OCI-LY7 (cell line): ENCODE measurements at places on chromosomes 1 and 21.

DNA sequence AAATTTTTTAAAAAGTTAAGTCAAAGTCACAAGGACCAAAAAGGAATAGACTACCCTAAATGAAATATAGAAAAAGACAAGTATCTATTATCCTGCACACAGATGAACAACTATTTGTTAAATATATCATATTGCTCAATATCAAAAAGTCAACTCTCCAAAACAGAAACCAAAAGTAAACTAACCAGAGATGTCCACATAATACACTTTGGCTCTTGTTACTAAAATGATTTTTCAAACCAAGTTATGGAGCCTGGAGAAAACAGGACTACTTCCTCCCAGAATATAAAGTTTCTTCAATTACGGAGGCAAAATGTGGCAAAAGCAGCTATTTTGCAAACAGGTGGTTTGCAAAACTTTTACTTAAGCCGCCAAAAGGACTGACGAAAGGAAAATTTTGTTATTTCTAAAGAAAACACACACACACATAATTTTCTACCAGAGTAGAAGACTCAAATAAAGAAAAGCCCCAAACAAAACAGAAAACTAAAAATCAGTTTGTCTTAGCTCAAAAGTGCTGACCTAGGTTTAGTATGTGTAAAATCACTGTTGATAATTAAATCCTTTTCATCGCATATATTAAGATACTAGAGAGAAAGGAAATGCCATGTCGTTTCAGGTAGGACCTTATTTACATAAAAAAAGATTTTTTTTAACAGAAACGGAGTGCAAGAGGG, 1.1 kb downstream of the DPYD start:
- peak; percentile 2 for DNase-seq

- DNase-seq, result no peak
Measured at GRCh38 chr21:27647921-27648320, 681.0 kb upstream of the ADAMTS5 start.

DNA sequence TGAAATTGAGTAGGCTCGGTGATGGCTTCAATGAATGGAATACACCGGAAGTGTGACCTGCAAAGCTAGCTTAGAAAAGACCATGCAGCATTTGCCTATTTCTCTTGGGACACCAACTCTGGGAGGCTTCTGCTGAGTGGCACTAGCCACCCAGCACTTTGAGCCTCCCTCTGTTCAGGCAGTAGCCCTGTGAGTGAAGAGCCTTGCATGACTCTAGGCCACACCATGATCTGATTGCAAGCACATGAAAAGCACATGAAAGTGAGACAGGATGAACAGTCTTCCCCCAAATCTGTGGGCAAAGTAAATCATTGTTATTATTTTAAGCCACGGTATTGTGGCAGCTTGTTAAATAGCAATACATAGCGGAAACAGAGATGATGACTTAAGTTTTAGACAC, 2.8 kb downstream of the CD48 start:
- peak; percentile 81 for DNase-seq

- DNase-seq, result no peak
Measured at GRCh38 chr1:155569988-155570592, 7.5 kb upstream of the ASH1L start.

- DNase-seq, result no peak
Measured at GRCh38 chr1:223815865-223816264, 29.9 kb downstream of the TP53BP2 start.

- DNase-seq, result no peak
Measured at GRCh38 chr1:116947092-116947860, 37.6 kb downstream of the PTGFRN start.

DNA sequence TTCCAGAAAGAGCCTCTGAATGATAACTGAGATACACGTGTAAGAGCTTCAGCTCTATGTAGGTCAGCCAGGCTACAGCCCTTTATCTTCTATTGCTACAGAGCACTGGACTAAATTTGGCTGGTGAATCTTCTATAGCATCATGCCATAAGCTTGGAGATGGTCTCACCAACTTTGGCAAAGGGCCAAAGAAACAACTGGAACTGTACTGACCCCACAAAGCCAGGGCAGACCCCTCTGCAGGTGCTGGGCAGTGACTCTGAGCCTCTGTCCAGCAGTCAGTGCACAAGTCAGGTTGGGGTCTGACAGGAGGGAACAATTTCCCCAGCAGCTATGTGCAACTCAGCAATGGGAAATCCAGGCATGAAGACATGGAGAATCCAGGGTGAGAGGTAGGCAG, 57.8 kb upstream of the NFASC start:
- no peak for DNase-seq

DNA sequence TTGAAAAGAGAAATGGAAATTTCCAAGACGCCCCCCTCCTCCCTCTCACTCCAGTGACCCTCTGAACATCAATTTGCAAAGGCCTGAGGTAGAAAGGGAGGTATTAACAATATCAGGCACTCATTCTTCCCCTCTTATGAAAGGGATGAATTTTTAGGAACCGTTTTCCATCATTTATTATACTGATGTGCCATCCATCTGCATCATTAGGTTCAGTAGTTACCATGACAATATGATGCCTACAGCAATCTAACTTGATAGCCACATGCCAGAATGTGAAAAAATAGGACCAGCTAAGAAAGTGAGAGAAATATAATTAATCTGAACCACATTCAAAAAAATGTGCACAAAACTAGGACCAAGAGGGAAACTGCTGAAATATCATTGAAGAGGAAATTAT, 40.9 kb downstream of the SEC16B start:
- no peak for DNase-seq

DNA sequence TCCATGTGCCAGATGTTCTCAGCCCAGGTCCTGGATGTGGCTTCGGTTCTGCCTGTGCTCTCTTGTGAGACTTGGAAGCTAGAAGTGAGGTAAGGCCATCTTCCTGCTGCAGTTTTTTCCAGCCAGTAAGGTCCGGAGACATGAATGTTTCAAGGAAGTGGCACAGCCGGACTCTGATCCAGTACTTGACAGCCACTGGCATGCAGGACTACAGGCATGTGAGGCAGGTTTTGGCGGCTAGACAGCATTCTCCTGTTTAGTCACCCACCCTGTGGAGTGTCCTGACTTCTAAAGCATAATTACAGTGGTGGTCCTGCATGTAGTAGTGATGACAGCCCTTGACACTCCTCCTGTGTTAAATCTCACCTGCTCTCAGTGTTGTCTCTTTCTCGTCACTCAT, 72.3 kb downstream of the TNFSF4 start:
- DNase-seq, result no peak

DNA sequence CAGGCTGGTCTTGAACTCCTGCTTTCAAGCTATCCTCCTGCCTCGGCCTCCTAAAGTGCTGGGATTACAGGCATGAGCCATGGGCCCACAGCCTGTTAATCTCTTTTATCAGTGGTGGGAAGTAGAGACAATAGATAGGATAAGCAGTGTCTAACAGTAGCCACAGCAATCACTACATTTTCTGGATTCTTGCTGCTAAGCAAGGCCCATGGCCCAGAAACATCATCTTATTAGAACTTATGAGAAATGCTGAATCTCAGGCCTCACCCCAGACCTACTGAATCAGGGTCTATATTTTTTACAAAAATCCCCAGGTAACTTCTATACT, 29.7 kb downstream of the IGFN1 start:
- no peak for DNase-seq

DNA sequence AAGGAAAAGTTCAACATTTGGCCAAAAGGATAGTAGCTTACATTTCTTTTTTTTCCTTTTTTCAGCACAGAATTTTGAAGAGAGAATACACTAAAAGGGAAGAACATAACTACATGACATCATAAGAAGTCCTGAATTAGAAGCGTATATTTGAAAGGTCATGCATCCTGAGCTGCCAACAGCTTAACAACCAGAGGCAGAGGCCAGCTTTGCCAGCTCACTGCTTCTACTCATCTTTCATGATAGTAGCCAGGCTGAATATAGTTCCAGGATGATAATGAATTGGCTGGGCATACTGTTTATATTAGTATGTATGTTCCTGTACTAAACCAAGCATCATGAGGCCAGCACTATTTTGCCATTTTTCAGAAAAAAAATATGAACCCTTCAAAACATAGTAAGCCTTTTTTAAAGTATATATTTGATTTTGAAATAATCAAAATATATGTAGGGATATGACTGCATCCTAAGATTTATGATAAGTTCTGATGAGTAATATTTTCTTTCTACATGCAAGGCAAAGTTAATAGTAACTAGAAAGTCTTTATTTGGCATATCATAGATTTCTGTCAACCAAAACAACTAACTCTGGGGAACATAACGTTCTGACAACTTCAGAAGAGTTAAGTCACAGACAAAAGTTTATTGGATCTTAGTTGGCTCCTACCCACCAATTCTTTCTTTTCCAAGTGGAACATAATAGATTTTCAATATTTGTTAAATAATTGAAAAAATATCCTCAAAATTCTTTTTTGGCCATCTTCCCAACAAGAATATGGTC, 123.2 kb downstream of the DPYD start:
- DNase-seq, result no peak

DNA sequence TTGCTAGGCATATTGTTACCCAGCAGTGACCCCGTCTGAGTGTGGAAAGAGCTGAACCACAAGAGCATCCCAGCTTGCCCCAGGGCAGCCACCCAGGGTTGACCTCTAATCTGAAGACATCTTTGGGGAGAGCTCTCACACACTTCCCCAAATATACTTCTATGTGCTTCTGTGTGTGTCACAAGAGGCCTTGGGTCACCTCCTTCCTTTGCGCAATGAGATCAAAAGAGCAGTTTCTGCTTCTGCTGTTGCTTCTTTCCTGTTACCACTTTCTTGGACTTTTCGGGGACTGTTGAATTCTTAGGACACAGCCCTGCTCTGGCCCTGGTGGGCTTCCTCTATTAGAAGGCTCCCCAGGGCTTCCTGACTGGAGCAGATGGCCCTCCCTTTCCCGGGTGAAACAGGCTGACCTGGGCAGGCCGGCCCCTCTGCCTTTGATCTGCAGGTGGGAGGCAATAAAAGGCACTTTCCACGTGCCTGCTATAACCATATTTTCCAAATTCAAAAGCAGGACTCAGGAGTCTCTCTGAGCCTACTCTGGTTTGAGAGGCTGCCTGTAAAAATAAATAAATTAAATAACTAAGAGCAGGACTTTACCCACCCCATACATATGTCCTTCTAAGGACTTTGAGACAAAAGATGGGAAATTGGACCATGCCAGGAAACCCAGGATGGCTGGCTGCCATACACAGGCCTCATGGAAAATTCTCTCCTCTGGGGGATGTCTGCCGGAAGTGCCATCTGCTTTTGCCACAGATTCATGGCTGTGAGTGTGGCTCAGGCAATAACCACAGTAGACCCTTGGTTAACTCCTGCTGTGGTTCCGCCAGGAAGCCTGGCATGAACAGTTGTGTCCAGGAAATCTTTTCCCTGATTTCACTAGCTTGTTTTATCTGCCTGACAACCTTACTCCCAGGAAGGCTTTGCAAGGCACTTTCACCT, 28.3 kb upstream of the RCSD1 start:
- peak; percentile 79 for DNase-seq

- DNase-seq, result no peak
Measured at GRCh38 chr1:155993595-155993994, 15.2 kb upstream of the ARHGEF2 start.

- DNase-seq, result no peak
Measured at GRCh38 chr1:244083383-244083943, 32.4 kb downstream of the ZBTB18 start.

DNA sequence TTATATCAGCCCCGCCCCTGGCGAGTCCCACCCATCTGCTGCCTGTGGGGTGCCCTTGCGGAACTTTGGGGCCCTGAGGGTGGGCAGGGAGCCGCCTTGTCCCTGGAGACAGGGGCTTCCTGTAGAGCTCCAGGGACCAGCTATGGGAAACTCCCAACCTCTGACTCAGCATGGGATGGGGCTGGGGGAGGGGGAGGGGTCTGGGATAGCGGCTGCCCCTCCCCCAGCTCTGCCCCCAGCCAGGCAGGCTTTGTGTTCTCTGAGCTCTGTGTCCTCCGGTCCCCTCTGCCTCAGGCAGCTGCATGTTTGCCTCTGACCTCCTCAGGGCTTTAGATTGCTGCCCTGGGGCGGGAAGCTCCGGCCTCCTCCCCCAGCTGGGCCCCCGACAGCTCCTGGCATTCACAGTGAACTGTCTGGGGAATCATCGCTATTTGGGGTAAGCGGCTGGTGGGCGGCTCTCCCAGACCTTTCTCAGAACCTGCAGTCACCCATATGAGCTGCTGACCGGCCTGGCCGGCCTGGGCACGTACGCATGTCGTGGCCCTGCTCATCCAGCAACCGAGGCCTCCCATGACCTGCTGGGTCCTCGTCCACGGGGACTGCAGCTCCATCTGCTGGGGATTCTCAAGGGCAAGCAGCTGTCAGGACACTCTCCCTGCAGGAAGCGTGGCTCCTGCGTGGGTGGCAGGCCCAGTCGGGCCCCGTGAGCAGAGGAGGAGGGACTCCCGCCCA, 17.1 kb downstream of the ARHGEF16 start:
- DNase-seq, result no peak

DNA sequence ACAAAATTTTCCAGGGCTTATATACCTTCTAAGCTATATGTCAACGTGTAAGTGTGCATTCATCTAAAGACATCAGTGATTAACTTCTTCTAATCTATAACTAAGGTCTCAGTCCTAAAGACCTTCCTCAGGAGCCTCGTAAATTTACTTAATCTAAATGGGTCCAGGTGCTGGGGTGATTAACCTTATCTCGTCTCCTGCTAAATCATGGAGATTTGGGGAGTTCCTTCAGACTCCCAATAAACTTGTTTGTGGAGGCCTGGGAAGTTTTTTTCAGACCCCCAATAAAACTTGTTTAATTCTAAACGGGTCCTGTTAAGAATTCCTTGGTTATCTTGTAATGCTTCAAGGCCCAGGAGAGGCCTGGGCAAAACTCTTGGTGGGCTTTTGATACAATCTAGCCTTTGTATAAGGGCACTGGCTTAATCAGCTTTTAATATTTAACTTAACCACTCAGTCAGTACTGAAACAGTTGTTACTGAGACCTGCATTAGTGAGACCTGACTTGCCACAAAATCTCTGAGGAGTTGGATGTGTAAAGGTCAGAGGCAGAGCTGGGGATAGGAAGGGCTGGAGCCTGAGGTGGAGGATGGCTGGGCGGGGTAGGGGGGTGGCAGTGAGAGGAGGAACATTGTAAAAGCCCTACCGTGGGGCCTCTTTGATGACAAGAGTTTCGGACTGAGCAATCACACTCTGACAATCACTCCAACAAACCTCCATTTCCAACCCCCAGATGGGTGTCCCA, 6.2 kb upstream of the HMGCS2 start:
- no peak for DNase-seq

DNA sequence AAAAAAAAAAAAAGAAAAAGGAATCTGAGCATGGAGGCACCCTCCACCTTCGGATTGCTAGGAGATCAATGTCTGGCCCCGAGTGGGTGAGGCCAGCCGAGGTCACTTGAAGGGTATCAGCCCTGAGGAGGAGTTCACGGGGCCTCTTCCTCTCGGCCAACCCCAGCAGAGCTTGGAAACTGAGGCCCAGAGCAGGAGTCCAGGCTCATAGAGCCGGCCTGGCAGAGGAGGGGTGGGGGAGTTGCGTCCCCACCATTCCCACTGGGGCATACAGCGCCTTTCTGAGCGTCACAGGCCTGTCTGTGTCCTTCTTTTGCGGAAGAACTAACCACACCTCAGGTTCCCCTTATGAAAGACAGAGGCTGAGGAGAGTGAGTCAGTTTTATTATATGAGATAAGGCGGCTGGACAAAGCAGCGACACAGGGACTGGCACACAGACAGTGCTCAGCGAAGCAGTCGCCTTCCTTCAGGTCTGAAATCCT, 17.1 kb upstream of the EPHA2 start:
- no peak for DNase-seq

- DNase-seq, result no peak
Measured at GRCh38 chr1:182374101-182374834, 17.3 kb downstream of the GLUL start.

- no peak for DNase-seq
Measured at GRCh38 chr1:96073100-96073499, 648.5 kb upstream of the PTBP2 start.

- DNase-seq, result no peak
Measured at GRCh38 chr1:201475130-201475529, 6.1 kb upstream of the PHLDA3 start.

GRCh38 chr21:45830221-45830640, 151.3 kb upstream of the COL6A1 start:
- no peak for DNase-seq
